ENCODE measurements at places on chromosomes 4 and X.

DNA sequence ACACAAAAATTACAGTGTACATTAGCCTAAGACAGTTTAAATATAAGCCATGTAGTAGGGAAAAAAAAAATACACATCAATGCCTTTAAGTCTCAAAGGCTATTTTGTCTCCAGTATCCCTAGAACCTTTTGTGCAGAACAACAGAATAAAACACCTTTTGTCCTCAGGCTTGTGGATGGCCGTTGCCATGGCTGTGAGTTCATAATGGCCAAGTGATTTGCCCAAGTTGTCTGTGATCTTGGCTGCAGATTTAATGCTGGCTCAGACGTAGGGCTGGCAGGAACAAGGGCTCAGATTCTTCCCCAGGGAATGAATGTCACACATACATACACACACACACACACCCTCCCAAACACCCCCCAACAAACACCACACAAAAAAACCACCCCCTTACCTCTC is 25.3 kb downstream of the GPM6B start:
- DNase-seq = no peak

- no peak for DNase-seq
Observed at GRCh38 chr4:141971869-141972268, 335.5 kb downstream of the IL15 start.

- no peak for DNase-seq
Observed at GRCh38 chr4:132797856-132798255, 351.2 kb upstream of the PCDH10 start.

DNA sequence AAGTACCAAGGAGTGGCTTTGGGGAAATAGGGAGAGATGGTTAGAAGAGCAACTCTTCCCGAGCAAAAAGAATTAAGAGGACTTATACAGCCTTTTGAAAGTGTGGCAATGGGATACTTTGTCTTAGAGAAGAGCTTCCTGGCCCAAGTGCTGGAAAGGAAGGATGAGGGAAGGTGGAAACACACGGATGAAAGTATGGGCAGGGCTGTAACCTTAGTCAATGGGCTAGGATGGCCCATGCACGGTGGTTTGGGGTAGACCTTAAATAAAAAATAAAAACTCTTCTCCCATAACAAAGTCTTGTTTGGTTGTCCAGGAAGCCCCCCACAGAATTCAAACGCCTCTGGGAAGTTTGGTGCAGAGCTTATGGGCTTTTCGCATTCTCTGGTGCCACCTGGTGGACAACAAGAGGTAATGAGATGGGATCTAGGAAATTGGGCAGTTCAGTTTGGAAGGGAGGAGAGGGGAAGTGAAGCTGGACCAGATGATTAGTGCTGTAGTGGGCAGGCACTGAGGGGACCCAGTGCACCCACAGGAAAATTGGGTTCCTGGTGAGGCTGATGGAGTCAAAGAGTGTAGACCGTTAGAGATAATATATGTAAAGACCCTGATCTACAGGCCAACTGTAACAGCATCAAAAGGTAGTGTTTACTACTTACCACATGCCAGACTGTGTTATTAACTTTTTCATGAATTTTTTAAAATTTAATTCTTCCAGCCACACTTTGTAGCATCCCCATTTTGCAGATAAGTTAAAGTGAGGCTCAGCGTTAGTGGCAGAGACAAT is 13.8 kb upstream of the ENOX2 start:
- DNase-seq = peak; percentile 57

DNA sequence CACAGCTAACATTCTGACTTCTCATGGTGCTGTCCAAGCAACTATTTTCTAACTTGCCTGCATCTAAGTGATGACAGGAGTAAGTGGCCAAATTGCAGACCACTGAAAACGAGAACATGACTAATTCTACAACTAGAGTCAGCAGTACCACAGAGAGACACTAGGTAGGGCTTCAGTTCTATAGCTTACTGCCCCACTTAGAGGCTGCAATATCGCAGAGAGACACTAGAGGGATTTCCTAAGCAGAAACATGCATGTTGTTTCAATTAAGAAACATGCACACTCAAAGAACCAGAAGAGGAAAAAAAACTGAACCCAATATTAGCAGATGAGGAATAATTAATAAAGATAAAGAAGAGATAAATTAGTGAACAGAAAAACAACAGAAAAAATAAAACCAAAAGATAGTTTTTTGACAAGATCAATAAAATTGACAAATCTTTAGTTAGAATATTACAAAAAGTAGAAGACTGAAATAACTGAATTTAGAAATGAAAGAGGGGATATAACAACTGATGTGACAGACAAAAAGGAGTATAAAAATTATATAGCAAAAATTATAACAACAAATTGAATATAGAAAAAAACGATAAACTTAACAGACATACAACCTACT is 100.8 kb downstream of the SPIN4 start:
- DNase-seq = peak; percentile 80

DNA sequence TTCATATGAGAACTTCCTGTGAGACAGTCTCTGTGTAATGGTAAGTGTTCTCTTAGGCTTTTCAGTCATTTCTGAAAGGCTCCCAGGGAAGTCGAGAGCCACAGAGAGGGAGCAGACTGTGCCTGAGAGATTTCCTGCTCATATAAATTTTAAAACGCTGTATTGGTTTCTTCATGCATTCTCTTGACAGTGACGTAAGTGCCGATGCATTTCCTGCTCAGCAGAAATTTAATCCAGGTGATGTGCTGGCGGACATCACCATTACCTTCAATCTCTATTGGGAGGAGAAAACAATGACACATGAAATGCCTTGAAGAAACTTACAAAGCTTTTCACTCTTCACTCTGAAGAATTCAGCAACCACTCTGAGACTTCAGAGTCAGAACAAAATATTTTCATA is 383.6 kb downstream of the BMPR1B start:
- no peak for DNase-seq

DNA sequence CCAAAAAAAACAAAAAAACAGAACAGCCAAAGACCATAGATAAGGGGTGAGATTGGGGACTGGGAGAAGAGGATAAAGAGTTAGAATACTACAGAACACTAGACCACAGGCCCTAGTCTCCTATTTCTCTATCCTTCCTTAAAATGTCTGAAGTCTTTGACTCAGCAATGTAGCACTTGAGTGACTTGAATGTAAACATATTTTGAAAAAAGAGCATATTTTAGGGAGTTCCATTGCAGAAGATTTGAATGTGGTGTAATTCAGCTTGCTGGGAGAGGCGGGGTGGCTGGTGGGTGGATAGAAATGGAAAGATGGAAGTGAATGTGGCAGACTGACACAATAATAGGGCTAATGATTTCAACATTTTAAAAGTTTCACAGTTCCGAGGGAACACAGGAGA is 144.9 kb downstream of the CHIC2 start:
- peak; percentile 22 for DNase-seq

DNA sequence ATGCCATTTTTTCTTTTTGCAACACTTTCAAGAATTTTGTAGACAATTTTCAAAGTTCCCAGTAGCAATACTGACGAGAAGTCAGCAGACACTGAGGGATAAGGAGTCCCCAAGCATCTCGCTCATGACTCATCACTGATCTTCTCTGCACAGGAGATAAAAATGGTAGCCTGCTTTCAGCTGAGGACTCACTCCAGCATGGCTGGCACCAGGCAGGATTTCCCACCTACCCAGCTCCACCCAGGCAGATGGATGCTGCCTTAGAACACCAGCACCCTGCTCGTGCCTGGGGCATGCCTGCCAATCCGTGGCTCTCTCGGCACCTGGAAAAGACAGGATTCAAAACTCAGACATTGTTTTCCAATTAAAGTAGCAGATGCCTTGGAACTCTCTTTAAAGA is 24.9 kb downstream of the JAKMIP1 start:
- DNase-seq = no peak

- DNase-seq = peak; percentile 86
Observed at GRCh38 chrX:50204364-50204899, at the start of gene CCNB3. Gene CCNB3, plus strand, starts transcription at chrX:50204765. Its CDS starts 80,399 bp downstream, at chrX:50285164.

DNA sequence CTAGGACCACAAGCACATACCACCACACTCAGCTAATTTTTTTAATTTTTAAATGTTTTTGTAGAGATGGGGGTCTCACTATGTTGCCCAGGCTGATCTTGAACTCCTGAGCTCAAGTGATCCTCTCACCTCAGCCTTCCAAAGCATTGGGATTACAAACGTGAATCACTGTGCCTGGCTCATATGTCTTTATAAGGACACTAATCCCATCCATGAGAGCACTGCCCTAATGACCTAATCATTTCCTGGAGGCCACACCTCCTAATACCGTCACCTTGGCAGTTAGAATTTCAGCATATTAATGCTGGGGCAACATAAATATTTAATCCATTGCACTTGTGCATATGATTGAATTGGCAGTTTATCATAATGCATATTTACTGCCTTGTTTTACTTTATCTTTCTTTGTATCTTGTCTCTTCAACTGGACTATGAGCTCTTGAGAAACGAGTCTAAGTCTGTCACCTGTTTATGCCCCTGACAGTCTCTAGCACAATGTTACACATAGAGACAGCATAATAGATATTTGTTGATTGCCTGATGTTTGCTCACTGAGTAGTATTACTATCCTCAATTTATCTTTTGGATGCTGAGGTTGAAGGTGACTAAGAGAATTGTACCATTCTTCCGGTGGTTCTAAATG is 172.0 kb downstream of the AASDH start:
- no peak for DNase-seq

DNA sequence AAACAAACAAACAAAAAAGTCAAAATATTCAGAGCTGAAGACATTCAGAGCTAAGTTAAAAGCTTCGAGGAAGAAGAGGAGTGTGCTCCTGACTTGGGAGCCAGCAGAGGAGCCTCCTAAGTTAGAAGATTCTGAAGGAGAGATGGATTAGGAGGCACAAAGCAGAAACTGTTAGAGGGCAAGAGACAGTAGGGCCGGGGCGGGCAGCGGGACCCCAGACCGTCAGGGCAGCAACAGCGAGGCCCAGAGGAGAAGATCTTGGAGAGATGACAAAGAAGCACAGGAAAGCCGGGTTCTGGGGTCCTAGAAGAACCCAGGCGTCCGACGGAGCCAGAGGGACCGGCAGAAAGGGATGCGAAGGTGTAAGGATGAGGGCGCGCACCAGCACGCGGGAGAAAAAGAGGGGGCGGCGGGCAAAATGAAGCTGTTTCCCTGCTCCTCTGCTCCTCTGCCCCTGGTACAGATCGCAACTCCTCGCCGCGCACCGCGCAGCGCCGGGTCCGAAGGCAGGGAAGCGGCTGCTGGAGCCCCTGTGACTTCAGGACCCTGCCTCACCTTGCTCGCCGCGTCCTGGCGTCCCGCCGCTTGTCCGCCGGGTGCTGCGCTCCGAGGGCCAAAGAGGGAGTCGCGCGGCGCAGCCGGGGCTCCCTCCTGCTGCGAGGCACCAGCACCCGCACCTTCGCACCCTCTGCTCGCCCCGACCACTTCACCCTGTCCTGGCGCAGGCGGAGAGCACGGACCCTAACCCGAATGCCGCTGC is 477 bp downstream of the KLHL13 start:
- DNase-seq = peak; percentile 20

DNA sequence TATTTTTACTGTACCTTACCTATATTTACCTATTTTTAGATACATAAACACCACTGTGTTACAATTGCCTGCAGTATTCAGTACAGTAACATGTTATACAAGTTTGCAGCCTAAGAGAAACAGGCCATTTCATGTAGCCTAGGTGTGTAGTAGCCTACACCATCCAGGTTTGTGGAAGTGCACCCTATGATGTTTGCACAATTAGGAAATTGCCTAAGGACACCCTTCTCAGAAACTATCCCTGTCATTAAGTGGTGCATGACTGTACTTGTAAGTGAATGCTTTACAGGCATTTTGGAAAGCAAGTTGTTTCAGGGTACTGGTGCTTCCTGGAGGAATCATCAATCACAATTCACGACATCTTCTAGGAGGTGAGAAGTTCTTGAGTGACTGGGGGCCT is 991.8 kb upstream of the SLIT2 start:
- DNase-seq = no peak

DNA sequence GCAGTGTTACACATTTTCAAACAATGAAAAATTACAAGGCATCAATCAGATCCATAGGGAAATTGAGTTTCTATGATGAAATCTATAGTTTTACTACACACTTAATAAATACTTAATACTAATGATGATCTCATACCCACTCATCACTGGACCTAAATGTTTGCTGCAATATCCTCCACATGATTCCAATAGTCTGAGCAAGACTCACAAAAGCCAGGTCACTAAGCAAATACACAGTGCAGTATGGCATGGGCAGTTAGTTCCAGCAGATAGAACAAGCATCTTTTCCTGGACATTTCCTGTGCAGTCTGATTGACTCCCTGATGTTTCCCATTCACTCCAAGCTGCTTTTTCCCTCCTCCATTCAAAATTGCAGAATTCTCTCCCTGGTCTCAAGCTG is 109.0 kb upstream of the ATOH1 start:
- DNase-seq = no peak

DNA sequence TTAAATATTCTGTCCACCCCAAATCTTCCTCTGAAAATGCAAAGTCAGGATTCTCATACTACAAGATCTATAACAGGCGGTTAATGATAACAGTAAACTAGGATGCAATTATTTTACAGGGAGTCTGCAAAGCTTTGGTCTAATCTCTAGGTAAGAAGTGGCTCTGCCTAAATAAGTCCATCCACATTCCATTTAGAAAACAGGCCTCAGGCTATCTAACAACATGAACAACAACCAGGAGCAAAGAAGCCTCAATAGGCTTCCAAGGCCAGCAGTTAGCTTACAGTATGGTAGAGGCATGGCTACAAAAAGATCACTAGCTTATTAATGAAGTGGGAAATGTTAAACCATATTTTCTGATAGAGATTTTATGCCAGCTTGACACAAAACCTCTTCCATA is 6.4 kb downstream of the MAB21L2 start:
- DNase-seq = no peak

- DNase-seq = no peak
Observed at GRCh38 chr4:65635051-65635821, 35.1 kb downstream of the EPHA5 start.

DNA sequence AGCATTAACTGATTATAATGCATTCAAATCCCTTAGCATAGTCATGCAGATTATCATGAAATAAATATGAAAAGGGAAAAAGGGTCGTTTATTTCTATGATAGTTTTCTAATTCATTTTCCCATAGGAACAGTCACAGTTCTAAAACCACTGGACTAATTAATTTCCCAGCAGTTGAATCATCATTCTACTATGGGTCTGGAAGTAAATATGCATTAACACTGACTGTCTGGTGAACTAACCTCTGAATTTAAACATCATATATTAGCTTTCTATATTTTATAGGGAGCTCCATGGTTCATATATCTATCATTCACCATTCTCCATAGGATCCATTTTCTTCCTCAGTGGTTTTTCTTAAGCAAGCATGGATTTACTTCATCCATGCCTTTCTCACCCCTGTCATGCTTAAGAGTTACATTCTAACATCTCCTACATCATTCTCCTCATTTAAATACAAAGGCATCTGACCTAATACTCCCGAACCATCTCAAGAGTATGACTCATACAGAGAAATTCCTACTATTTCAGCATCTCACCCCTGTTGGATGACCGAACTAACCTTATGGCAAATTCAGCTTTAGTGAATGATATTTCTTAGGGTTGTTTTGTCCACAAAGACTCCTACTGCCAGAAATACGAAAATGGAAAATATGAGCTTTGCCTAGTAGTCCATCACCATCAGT is 198.7 kb upstream of the ADAMTS3 start:
- no peak for DNase-seq
